ENCODE measurements at places on chromosomes 5 and 9.

- DNase-seq, result no peak
Observed at GRCh38 chr9:5449521-5450358, 602 bp upstream of the CD274 start.

- no peak for DNase-seq
Observed at GRCh38 chr9:114394523-114395333, 6.9 kb upstream of the AKNA start.

DNA sequence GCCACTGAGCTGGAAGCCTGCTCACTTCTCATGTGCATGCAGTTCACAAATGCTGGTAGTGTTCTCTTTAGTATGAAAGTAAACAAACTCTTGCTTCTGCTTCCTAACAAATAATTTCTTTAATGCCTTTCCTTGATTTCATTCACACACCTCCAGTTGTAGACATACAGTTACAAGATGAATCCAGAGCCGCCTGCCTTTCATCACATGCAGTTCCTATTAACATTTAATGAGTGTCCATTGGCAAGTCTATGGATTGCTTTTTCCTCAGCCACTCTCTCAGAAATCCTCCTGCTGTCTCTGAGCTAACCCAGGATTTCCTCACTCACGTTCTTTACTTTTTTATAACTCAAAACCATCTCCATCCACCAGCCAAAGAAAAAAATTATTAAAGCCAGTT, 408.6 kb downstream of the BNC2 start:
- DNase-seq, result no peak

GRCh38 chr5:52725808-52726207, 61.9 kb upstream of the ITGA1 start:
- no peak for DNase-seq

DNA sequence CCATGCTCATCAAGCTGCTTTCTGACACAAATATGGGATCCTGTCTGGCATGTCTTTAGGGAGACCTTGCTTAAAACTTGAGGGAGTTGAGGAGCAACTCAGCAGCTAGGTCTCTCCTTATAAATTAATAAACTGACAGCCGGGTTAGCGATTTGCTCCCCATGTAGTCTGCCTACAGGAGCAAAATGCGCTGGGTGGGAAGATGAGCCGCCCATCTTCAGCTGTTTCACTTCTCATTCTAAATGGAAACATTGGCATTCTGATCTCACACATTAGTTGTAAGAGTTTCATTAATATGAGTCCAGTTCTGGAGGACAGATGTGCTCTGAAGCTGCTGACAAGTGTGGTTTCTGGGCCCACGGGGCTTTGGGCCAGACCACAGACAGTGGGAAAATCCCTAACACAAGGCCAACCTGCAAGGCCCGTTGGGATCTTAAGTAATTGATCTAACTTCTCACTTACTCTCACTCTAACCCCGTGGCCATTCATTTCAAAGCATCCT, 197.0 kb downstream of the MCTP1 start:
- peak; percentile 59 for DNase-seq

DNA sequence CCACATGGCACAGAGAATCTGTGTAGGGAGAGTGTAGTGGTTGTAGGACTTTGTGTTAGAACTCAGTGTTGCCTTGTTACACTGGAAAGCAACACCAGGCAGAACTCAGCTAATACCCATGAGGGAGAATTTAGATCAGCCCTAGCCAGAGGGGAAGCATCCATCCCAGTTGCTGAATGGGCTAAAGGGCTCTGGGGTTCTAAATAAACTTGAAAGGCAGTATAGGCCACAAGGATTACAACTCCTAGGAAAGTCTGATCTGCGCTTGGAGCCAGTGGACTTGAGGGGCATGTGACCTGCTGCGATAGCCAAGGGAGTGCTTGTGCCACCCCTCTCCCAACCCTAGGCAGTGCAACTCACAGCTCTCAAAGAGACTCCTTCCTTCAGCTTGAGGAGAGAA, 26.9 kb downstream of the PTGS1 start:
- no peak for DNase-seq

GRCh38 chr5:97838214-97838613, 655.2 kb upstream of the RIOK2 start:
- peak; percentile 5 for DNase-seq

DNA sequence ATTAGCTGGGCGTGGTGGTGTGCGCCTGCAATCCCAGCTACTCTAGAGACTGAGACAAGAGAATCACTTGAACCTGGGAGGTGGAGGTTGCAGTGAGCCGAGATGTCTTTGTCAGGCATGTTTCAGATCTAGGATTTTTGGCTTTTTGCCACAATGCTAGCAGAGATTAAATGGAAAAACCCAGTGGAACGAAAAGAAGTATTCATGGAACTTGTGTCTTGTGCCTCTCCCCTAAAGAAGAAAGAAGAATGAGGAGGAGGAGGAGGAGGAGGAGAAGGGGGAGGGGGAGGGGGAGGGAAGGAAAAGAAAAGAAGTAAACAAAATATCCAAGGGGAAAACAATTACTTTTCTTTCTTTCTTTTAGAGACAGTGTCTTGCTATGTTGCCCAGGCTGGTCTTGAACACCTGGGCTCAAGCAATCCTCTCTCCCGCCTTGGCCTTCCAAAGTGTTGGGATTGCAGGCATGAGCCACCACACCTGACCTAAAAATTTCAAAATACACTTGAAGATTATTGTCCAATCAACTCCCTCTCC, 106.0 kb downstream of the ARRDC3 start:
- DNase-seq, result no peak

DNA sequence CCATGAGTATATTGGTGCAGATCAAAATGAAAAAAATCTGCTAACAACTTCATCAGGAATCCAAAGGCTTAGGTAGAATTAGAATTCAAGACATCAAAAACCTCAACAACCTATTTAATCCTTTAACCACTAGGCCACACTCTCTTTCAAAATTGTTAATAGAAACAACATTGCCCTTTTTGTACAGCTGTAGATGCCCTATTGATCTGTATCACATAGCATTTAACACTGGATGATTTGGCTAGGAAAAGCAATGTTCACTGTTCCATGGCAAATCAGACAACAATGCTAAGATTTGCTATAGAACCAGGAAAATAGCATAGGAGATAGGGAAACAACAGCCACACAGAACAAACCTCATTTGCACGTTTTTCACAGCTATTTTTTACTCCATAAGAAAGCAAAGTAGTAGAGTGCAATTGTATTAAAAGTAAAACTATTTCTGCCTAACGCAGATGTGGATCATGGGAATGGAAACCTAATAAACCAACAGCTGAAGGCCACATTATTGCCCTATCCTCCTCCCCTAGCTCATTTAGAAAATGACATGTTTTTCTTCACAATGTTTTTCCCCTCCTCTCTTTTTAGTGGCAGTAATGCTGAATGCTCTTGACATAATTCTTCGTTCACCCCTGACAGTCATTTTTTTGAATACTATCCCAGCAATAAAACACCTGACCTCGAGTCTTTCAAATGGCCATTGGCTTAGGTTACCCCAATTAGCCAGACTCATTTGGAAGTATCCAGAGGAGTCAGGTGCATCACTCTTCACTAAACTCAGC, 373.0 kb upstream of the CCNH start:
- DNase-seq, result no peak

DNA sequence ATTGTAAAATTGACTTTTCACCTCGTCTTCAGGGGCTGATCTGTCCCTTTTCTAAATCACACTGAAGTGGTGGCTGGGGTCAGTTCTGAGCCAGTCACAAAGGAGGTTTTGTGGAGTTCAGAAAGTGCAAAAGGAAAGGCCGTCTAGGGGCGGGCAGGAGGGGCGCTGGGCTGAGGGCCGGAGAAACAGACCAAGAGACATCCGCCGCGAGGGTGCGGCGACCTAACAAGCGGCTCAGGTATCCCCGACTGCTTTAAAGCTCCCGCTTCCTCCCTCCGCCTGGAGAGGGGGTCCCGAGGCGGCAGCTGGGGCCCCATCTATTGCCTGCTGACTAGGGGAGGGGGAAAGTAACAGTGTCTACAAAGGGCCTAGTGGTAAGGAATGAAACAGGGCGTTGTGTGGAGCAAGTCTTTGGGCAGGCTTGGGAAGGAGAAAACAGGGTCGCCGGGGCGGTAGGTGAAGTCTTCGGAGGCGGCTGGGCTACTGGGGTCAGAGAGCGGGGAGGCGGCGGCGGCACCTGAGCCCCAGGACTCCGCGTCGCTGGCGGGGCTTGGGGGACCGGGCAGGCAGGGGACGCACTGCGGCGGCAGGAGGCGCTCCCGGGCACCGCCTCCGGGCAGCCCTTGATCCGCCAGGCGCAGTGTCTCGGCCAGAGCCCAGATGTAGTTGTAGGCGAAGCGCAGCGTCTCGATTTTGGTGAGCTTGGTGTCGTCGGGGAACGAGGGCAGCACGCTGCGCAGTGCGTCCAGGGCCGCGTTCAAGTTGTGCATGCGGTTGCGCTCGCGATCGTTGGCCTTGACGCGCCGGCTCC, 950 bp downstream of the NEUROG1 start:
- DNase-seq, result no peak
